ENCODE measurements at places on chromosomes 12 and 14.

DNA sequence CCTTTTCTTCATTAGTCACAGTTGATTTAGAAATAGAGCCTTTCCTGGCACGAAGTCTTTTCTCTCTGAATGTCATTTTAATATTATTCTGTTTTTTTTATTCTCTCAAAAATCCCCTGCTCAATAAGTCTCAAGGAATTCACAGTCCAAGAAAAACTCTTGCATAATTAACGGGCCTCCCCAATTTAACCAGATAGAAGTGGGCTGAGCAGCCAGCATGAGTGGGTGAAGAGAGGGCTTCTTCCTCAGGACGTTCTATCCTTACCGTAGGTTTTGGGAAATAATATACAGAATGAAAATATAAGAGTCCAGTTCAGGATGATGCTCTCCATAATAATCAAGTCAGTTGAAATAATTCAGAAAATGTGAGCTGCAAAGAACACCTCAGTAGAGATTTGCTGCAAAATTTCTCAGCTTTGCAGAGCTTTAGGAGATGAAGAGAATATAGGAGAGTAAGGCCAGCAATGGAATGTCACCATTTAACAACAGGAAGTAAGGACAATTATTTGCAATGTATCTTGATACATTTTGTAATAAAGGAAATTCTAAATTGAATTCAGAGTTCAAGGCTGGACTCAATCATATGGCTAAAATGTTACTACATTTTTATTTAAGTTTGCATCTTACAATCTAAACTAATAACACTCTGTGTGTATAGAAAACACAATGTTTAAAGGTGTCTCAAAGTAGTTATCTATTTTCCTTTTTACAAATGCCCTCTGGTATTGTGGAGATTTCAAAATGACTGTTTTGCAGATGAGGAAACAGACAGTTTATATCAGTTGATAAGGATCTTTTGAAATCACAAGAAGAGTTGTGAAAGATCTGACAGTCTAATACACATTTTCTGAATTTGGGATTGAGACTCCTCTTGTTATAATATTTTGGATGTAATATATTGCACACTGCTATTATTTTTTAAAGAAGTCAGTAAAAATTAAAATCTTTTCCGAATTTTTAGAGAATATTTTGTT lies 1724.1 kb upstream of the SEL1L start:
- no peak for DNase-seq

- no peak for DNase-seq
Measured at GRCh38 chr14:103001226-103001625, 56.1 kb downstream of the CDC42BPB start.

DNA sequence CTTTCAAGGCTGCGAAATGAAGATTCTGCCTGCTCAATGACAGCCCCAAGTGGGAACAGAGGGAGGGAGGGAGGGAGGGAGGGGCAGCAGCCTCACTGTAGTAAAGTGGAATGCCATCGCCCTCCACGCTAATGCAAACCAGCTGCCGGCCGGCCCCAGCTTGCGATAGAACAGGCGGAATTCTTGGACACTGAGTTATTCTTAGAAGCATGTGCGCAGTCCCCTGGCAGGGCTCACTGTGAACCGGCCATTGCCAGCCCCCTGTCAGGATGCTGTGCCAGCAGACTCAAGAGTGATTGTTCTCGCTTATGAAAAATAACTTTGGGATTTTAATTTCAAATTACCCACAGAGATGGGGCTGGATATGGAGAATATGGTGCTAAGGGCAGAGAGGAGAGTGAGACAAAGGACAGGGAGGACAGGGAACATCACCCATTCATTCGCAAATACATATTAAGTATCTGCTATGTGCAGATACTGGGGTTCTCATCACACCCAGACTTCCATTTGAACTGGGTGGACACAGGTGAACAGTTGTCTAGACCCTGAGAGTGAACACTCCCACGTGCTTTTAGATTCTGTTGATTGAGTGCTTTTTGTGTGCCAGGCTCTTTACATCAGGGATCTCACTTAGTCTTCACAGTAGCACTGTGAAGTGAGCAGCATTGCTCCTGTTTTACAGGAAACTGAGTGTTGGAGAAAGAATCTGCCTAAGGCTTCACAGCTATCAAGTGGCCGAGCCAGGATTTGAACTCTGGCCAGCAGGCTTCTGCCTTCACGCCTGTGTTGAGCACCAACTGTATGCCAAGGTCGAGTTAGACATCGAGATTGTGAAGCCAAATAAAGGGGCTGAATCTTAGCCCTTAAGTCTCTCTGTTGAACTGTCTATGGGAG lies 192.9 kb downstream of the C12orf75 start:
- DNase-seq, result no peak

DNA sequence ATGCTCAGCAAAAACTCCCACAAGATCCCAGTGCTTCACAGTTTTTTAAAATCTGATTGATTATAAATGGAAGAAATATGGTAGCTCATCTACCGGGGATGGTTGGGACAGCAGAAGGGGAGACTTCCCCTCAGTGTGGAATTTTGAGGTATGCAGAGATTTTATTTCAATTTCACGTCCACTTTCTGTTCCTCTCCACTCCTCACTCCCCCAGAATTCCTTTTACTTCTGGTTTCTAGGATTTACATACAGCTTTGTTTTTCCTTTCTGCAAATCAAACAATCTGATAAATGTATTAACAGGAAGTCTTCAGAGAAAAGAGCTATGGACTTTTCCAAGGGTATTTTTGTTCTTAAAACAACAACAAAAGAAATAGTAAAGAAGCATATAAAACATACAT lies 181.5 kb upstream of the ARHGAP5 start:
- no peak for DNase-seq

- peak; percentile 70 for DNase-seq
Measured at GRCh38 chr14:106790189-106791036, 1264.0 kb downstream of the TMEM121 start.

DNA sequence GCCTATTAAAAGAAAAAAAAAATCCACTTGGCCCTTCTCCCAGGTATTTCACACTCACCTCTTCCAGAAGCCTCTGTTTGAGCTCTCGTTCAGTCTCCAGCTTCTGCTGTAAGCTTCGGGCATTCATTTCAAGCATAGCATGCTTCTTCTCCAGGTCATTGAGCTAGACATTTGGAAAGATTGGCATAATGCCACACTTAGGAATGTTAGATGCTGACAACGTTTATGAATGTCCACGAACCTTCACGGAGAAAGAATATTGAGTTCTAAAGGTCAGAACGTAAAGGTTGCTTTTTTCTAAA lies 60.5 kb downstream of the PRKAB1 start:
- DNase-seq, result no peak

- DNase-seq, result no peak
Measured at GRCh38 chr14:104664107-104664506, 25.3 kb upstream of the INF2 start.

- no peak for DNase-seq
Measured at GRCh38 chr14:35444104-35444503, 39.6 kb upstream of the NFKBIA start.

DNA sequence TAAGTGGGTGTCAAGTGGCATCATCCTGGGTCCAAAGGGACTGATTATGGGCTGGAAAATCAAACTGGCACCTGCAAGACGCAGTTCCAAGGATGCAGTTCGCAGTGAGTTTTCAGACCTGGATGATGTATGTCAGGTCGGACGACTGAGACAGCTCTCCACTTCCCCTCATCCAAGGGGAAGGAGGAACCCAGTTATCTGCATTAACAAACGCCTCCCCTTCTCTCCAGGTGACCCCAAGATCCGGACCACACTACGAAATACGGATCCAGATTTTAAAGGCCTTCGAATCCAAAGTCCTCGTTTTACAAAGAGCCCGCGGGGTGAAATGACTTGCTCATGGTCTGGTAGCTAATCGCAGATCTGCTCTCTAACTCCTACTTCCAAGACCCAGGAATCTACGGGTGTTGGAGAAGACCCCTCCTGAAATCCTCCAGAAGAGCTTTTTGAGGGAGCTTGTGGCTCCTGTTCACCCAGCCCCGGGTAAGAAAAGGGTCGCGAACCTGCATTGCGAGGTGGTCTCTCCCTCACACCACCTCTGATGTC lies 460 bp upstream of the SYNE2 start:
- no peak for DNase-seq

DNA sequence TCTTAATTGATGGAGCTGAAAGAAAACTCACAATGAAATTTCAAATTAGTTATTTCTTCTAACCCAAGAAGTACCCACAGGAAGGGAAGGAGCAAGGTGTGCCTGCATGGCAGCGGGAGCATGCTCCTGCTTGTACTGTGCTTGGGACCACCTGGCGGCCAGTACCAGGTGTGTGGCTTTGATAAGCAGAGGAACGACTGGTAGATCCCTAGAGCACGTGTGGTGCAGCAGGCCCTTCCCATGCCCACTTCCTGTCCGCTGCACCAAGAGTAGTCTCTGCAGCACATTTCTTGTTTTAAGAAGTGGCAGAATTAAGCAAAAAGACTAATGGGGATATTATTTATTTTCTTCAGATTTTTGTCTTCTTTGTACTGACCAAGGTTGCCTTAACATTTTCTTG lies 122.3 kb upstream of the ATF1 start:
- no peak for DNase-seq

- no peak for DNase-seq
Measured at GRCh38 chr12:27814411-27814810, 34.4 kb upstream of the MANSC4 start.

DNA sequence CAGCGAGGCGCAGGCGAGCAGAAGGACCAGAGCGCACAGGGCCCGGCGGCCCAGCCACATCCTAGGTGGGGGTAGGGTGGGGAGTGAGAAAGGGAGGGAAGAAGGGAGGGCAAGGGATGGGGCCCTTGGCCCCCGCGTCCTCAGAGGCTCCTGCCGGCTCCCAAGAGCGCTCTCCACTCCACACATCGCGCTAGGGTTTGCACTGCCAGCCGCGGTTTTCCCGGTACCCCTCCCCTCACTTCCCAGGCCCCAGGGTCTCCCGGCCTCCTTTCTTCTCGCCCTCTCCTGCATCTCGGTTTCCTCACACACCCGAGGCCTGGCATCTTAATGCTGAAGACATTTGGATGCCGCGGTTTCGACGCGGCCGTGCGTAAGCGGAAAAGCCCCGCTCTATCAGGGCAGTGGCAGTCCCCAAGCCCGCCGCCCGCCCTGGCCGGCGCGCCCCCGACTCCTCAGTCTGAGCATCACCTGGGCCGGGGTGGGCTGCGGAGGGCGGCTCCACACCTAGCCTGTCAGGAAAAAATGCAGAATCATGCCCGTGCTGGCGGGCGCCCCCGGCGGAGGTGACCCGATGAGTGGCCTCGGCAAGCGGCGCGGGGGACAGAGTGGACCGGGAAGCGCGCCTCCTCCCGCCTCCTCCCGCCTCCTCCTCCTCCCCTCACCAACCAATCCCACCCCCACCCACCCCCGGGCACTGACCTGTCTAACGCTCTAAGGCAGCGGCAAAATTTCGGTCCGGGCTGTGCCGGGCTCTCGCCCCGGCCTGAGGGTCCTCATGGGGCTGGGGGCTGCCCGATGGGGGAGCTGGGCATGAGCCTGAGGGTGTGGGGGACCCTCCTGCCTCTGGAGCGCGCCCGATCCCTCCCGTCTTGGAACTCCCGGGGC lies 686 bp downstream of the B4GALNT1 start:
- DNase-seq, result no peak

- peak; percentile 7 for DNase-seq
Measured at GRCh38 chr12:82326905-82327503, 31.2 kb downstream of the CCDC59 start.

DNA sequence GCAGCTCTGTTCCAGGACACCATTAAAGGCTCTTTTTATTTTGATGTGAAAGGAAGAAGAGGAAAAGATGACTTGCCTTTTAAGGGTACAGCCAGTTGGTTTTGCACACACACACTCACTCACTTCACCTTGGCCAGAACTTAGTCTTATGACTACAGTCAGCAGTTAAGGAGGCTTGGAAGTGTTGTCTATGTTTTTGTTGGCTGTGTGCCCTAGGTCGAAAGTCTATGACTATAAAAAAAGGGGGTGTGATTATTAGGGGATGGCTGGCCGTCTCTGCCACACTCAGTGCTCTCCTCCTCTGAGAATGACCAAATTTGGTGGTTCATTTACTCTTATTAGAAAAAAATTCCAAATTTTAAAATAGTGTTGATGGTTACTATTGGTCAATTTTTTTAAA lies 139.5 kb upstream of the OTX2 start:
- no peak for DNase-seq

DNA sequence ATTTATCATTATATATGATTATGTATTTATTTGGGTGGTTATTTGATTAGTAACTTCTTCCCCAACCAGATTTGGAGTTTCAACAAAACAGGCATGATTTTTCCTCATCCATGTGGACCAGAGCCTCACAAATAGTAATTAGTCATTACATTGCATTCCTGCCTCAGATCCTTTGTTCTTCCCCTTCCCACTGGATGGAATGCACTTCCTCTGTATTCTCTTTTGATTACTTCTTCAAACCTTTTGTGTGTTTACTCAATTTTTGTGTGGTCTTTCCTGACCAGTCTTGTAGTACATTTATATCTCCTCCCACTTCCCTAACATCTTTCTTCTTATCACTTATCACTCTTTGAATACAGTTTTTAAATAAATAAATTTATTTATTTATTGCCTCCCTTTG lies 15.5 kb downstream of the SYT1 start:
- no peak for DNase-seq

DNA sequence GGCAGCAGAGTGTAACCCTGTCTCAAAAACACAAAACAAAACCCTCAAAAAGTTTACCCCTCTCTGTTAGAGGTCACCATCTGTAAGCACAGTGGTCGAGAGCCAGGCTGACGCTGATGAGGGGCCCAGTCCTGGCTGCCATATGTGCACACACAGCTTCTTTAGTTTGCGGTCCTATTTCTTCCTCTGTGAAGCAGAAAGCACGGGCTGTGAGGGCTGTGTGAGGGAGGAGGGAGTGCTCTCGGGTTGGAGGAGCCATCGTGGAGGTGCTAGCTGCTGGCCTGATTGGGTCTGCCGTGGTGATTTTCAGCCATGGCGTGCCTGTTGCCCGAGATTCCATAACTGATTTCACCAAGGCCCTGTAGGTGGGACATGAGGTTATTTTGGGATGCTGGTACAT lies 3.5 kb downstream of the ULK1 start:
- no peak for DNase-seq

- DNase-seq, result no peak
Measured at GRCh38 chr12:62694632-62695031, 228.0 kb downstream of the MON2 start.

DNA sequence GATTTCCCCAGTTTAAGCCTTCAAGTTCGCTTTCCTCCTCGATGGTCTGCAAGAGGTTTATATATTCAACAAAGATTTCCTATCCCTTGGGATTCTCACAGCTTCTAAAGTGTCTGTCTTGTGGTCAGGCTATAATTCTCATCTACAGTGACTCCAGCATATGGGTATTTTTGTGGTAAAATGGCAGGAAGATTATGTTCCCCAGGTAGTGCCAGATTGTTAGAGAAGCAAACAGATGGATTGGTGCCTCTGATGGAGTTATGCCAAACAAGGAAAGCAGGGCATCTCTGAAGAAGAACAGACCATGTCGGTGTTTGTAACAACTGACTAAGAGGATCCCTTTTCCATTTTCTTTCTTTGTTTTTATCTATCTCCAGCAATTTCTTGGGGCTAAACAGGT lies 5.5 kb upstream of the CCDC175 start:
- DNase-seq, result no peak

GRCh38 chr14:99604766-99605298 lies 825 bp upstream of the CCDC85C start:
- no peak for DNase-seq

GRCh38 chr12:79127271-79127751 lies 262.7 kb downstream of the SYT1 start:
- no peak for DNase-seq

GRCh38 chr12:52387859-52388258 lies 2.4 kb upstream of the KRT84 start:
- DNase-seq, result no peak

Measured in CD4-positive, alpha-beta T cell treated with Interleukin-10 for 1 hour (primary cell).